ENCODE measurements at places on chromosomes 4 and X.

DNA sequence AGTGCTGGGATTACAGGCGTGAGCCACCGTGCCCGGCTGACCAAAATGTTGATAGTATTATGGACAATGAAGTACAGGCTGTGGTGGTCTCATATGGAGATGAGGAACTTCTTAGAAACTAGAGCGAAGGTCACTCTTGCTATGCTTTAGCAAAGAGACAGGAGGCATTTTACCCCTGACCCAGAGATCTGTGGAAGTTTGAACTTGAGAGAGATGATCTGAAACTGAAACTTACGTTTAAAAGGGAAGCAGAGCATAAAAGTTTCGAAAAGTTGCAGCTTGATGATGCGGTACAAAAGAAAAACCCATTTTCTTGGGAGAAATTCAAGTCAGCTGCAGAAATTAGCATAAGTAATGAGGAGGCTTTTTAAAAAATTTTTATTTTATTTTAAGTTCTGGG is 8.5 kb upstream of the CTAG2 start:
- no peak for DNase-seq

- DNase-seq: no peak
These were observed 178.5 kb downstream of the CBR4 start for GRCh38 chr4:168831585-168831918.

- DNase-seq: no peak
These were observed 64.5 kb downstream of the DCHS2 start for GRCh38 chr4:154427149-154427548.

DNA sequence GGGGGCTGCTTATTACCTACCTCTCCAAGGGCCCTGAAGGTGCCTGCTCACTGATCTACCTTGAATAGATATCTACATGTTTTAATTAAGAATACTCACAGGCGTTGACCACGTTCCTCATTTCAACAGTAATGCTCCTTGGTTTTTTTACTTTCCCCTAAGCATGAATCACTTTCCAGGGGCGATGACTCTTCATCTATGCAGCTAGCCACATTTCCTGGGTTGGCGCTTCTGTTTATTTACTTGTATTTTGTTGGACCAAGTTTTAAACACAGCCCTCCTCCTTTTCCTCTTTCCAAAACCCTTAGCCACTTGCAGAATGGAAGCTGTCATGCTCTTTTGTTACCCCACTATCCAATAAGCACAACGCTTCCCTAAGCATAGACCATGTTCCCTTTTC is 50.8 kb downstream of the CBLL2 start:
- no peak for DNase-seq

DNA sequence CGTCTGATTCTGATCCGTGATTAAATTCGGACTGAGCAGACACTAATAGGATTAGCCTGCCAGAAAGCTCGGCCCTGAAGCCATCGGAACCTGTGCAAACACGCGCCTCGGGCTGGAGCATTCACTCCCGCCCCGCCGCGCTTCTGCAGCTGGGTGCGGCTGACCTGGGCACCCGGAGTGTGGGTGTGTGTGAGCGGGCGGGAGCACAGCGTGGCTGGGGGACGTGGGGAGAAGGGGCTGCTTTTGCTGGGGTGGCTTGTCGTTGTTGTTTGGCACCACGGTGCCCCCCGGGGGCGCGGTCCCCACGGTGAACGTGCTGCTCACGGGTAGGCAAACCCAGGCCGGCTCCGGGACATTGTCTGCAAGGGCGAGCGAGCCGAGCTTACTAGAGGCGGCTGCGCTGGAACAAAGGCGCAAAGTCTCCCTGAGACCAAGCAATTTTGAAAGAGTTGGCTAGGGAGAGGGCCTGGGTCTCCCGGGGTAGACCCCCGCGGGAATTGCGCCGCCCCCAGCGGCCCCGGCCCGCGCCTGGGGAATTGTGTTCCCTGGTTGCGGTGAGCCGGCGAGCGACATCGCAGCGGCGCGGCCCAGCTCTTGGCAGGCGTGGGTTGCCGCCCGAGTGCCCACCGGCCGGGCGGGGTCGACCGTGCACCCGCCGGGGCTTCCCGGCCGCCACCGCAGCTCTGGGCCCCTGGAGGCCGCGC is 1.4 kb downstream of the MAMLD1 start:
- no peak for DNase-seq

DNA sequence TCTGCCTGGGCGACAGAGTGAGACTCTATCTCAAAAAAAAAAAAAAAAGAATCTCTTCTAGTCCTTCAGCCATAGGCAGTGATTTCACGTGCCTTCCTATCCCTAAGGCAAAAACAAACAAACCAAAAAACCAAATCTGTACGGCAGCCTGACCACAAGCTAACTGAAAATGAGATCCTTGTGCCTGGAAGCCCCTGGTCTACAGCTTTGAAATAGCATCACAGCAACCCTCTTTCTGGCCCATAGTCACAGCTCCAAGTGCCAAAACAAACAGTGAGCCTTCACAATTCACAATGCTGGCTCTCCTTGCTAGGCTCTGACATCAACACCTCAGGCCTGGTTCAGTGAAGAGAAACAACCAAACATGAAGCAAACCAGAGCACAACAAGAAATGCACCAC is 46.1 kb downstream of the TMEM150C start:
- DNase-seq: no peak

DNA sequence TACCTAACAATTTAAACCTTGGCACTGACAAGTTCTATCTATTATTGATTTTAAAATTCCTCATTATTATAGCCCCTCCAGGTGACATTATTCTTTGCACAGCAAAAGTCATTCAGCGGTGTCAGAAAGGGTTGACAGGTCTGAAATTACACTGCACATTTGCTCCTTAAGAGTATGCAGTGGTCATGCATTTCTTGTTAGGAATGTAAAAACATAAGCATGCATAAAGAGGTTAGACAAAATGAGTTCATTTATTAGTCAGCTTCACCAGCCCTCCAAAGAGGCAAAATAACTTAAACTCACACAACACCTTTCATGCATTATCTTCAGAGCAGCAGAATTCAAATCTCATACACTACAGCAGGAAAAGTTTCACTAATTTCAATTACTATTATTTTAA is 158.8 kb downstream of the HNRNPD start:
- no peak for DNase-seq

- no peak for DNase-seq
These were observed 338.1 kb downstream of the DHRSX start for GRCh38 chrX:2162695-2163094.
